ENCODE measurements at places on chromosomes 5 and 9.

DNA sequence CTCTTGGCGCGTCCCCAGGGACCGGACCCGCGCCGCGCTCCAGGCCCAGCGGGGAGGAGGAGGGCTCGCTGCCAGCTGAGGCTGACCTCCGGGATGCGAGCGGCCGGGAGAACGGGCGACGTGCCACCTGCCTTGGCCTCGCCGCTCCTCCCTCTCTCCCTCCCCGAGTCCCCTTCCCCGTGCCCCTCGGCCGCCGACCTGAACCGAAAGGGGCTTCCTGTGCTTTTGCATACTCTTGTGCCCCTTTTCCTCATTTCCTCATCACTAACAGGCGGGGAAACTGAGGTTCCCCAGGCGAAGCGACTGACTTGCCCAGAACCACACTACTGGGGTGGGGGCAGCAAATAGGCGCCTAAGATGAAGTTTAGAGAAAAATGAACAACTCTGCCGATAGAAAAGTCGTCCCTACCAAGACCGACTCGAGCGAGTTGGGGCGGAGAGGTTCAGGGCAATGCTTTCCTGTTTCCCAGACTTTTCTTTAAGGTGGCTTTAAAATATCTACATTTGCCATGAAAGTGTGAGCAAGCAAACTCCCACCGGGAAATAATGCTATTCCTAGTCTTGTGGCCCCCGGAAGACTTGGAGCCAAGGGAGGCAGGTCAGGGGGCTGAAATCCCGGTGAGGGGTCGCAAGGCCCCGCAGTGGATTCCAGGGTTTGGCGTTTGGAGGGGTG, 580 bp upstream of the DUSP1 start:
- DNase-seq, result peak; percentile 63

DNA sequence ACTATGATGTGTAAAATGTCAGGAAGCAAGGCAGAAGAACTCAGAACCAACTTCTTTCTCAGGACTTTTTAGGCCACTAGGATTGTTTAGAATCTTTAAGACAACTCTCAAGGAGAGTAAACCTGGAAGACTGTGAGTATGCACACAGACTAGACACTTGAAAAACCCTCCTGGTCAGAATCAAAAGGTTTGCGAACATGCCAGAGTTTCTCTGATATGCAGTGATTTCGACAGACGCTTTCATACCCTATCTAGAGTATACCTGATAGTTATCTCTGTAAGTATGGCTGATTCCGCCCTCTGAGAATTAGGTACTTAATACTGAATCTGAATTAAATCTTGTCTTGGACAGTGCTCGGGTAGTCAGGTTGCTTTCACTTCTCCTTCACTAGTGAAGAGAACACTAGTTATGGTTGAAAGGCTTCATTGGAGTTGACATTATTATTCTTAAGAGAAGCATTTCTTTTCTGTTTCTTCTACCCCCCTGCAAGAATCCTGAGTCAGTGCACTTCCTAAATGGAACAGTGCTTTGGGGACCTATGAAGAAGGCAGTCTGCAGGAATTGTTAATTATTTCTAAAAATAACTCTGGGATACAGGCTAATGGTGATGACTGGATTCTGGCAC, 158.1 kb downstream of the HACD4 start:
- no peak for DNase-seq

- no peak for DNase-seq
Measured at GRCh38 chr5:68714810-68715209, 379.0 kb upstream of the SLC30A5 start.

DNA sequence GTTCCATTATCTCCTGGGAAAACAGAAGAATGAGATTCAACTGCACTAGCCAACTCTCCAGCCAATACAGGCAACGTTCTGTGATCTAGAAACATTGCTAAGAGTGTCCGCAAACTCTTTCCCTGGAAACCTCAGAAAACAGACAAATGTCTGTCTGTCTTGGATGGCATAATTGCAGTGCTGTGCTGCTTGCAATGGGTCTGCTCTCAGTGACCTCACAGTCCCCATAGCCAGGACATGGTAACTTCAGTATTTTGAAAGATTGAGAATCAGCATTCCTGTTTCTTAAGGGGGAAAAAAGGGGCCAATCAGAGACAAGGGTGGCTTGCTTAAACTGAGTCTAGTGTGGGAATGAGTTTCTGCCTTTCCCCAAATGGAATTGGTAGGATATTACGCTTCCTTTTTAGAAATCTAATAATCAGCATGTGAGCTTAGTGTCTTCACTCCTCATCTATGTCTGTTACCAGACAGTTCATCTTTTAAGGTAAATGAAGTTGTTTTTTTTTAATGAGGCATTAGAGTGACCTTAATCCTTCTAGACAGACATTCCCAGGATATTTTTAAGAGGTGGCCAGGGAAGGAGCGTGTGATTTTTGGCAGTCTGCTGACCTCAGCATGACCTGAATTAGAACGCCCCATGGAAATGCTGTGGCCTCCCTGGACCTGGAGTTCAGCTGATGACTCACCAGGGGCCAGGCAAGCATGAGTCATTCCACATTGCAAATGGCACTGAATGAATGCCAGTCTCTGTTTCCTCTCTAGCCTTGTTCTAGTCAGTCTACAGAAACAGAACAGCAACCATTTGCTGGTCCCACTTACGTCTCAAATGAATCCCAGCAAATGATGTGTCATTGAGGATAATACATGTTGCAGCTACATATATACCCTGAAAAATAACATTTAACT, 210.2 kb upstream of the ACTBL2 start:
- DNase-seq, result peak; percentile 9

DNA sequence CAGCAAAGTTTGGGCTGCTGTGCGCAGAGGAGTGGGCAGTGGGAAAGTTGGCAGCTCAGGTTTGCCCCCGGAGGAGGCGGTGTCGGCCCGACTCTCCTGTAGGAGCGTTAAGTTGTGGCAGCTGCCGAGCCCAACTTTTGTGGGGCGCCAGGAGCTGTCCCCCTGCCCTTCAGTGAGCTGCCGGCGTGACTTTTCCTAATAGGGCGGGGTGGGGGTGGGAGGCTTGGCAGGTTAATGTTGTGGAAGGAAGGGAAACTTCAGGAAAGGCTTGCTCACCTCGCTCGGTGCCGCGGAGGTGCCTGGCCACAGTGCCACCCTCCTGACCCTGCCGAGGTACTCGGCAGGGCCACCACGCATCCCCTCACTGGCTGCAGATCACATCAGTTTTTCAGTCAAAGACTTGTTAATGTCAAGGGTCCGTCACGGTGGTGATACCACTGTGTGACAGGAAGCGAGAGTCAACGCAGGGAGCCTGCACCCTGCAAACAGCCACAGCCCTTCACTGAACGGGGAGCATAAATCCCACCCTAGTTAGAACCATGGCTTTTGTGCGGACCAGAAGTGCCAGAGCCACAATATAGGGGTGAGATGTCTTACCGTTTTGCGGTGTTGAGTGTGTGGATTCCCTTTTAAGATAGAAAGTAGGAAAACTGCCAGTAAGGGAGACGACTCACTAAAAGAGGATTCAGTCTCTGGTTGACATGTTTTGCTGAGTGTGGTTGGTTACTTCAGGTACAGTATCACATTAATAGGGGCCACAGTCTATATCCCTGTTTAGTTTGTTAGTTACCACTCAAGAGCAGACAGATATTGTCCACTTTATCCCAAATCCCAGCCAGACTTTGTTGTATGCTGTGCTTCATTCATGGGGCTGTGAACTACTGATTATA, 796 bp downstream of the LNPEP start:
- peak; percentile 67 for DNase-seq

GRCh38 chr5:150174285-150174684, 7.7 kb downstream of the CDX1 start:
- no peak for DNase-seq

- DNase-seq, result peak; percentile 69
Measured at GRCh38 chr5:117379521-117379920, 804.9 kb upstream of the SEMA6A start.

- DNase-seq, result no peak
Measured at GRCh38 chr9:110092792-110093191, 115.2 kb downstream of the C9orf152 start.

DNA sequence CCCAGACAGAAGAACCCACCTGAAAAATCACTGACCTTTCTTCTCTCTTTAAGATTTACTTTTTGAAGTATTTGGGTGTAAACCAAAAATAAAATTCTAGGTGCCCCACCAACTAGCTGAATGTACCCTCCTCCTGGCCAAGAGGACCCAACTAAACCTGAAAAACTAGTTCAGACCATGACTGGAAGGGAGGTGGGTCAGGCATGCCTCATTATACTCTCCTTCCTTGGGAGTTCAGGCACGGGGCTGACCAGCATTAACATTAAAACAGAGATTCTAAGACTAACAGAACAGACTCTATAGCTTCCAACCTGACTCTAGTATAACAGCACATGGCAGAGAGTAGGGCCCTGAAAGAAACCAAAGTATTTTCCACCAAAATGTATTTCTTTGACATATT, 61.4 kb downstream of the CERT1 start:
- DNase-seq, result no peak
